Stimulated activated CD4-positive, alpha-beta T cell treated with anti-CD3 and anti-CD28 coated beads, Interleukin-2, amount 100 ng/mL, for 48 hours (primary cell): ENCODE measurements at places on chromosomes 5 and 9.

DNA sequence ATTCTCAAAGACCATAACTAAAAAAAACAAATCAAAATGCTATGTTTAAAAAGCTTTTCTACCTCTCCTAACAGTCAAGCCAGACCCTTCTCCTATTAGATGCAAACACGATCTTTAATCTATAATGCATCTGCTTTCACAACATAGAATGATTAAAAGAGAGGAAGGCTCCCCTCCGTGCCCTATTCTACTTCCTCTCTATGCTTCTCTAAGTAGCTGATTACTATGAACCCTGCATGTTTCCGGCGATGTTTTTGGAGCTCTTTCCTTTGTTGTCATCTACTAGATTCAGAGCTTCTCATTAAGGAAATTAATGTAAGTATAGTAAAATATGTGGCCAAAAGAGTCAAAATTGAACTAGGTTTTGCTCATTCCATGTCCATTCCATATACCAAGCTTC is 29.2 kb upstream of the CEP120 start:
- DNase-seq: no peak

DNA sequence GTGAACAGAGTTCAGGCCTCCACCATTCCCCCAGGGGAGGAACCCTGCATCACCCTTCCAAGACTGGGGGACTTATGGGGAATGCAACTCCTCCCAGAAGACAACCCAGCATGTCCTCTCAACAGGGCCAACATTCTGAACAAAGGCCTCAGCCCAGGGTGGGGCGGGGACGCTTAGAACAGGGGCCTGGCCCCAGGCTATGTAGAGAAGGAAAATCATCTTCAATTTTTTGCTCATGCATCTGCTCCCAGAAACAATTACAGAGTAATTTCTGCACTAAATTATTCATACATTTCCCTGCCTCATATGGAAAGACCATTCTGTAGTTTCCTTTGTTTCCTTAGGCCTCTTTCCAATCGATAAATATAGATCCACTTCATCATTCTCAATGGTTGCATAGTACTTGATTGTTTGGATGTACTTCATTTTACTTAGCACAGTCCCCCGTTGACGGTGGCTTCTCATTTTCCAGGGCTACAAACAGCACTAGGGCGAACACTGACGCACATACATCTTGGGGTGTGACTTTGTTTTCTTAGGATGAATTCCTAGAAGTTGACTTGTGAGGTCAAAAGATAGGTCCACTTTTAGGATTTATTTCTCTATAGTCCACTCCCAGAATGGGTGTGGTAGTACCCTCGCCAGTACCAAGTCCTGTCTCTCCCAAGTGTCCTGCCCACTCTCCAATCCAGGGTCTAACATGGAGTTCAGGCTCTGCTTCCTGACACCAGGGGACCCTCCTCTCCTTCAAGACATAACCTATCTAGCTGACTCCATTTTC is 27.2 kb upstream of the SMU1 start:
- DNase-seq: no peak

GRCh38 chr9:131477816-131478419 is 24.8 kb upstream of the POMT1 start:
- no peak for DNase-seq

GRCh38 chr9:17116400-17116837 is 18.4 kb upstream of the CNTLN start:
- DNase-seq: no peak

- DNase-seq: no peak
Observed at GRCh38 chr5:138287246-138287645, 12.8 kb upstream of the GFRA3 start.

DNA sequence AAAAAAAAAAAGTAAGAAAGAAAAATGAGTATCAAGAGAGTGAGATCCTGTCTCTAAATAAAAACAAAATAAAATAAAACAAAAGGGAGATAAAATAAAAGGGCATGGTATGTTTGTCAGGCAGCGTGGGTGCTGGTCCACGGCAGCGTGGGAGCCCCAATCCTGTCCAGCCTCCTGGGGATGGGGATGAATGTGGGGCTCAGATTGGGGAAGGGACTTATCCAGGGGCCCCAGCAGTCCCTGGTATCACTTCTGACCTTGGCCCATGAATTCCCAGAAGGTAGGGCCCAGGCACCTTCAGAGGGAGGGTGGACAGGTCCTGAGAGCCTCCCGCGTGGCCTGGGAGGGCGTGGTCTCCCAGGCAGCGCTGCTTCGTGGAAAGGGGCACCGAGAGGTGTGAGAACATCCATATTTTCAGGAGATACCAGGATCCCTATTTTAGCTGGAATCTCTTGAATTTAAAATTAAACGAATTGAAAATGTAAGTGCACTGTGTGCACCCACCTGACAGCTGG is 71.2 kb downstream of the ZNF354C start:
- DNase-seq: no peak

DNA sequence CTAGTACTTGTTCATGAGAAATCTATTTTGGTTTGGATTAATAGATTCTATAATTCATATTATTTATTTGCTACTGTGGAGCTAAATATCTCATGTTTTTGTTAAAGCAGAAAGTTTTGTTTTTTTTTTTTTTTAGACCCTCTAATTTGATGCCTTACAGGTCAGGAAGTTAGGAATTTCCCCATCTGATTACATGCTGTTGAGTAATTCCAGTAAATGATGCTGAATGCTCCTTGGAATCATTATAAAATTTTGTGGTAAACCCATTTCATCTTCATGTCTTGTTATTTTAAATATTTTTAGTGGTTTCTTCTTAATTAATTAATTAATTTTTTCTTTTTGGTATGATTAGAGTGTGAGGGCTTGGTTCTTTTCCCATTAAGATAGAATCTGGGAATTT is 35.6 kb downstream of the NNT start:
- no peak for DNase-seq

GRCh38 chr5:102855681-102856388 is 100.7 kb downstream of the PAM start:
- DNase-seq: no peak

- DNase-seq: no peak
Observed at GRCh38 chr9:3906437-3907213, 380.8 kb upstream of the RFX3 start.

DNA sequence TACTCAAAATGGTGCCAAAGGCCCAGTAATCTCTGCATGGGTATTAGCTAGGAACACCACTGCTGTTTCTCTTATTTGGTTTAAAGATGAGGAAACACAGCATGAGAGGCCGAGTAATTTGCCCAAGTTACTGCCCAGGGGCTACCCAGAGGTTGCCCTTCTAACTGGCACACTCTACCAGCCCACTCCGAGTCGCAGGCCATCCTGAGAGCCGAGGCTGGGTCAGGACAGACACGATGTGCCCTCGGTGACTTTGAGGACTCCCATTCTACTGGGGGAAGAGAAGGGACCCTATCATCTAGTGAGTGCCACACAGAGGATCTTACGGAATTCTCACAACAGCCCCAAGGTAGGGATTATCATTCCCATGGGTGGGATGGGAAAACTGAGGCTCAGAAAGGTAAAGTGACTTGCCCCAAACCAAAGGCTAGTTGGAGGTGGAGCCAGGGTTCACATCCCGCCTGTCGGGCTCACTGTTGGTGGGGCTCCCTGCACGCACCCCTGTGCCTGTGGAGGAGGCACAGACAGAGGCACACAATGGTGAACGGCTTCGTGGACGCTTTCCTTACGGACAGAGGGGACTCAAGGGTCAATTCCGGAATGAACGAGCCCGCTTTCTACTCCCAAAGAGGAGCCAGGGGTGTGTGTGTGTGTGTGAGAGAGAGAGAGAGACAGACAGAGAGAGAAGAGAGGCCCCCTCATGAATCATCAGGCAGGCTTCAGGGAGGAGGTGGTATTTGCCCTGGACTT is 225.0 kb downstream of the MELK start:
- no peak for DNase-seq

GRCh38 chr5:45484781-45485180 is 211.4 kb downstream of the HCN1 start:
- DNase-seq: no peak

- no peak for DNase-seq
Observed at GRCh38 chr9:106869458-106869857, 6.5 kb downstream of the ZNF462 start.

DNA sequence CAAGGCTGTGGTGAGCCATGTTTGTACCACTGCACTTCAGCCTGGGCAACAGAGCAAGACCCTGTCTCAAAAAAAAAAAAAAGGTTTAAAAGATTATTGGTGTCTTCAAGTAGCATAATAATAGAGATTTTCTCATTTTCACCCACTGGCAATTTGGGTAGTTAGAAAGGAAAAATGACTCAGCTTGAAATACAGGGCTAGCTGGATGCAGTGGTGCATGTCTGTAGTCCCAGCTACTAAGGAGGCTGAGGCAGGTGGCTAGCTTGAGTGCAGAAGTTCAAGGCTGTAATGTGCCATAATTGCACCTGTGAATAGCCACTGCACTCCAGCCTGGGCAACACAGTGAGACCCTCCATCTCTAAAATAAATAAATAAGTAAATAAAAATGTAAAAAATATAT is 111.1 kb downstream of the ARRDC3 start:
- no peak for DNase-seq

- DNase-seq: no peak
Observed at GRCh38 chr5:93592883-93593282, 9.9 kb downstream of the NR2F1 start.

DNA sequence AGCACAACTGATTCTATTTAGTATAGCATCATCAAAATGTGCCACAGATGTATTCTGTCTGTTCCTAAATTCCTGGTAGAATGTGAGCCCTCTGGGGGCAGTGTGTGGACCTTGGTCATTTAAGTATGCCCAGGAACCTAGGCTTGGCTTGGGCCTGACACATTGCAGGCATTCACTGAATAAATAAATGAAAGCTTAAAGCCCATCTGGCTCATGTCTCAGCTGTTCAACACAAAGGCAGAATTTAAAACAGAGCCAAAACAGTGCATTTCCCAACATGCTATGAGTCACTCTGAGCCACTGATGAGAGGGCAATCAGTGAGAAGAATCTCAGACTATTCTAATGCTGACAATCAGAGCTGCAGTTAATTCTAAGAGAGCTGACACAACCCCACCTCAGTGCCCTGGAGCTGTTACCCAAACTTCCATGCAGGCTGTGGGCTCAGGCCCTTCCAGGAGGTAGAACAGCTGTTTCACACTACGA is 8.1 kb downstream of the FAM193B start:
- no peak for DNase-seq

GRCh38 chr5:99928490-99928889 is 606.7 kb upstream of the FAM174A start:
- DNase-seq: no peak

- DNase-seq: no peak
Observed at GRCh38 chr5:7846327-7846726, 4.6 kb downstream of the CFAP90 start.

DNA sequence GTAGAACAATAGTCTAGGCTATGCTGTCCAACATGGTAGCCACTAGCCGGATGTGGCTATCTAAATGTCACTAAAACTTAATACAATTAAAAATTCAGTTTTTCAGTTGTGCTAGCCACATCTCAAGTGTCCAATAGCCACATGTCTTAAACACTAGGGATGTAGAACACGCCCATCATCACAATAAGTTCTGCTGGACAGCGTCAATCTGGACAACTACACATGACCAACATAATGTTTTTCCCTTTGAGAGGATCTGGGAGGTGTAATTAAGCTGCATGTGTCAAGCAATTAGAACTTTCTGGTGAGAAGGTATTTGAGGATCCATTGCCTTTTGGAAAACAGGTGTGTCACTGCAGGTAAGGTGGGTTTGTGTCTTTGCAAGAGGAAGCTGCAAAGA is 424.6 kb upstream of the WWC1 start:
- DNase-seq: no peak
